Stimulated activated CD4-positive, alpha-beta T cell treated with anti-CD3 and anti-CD28 coated beads, Interleukin-1b, Interleukin-23, amount 100 ng/mL, for 1 hour (primary cell): ENCODE measurements at places on chromosomes 2 and 18.

DNA sequence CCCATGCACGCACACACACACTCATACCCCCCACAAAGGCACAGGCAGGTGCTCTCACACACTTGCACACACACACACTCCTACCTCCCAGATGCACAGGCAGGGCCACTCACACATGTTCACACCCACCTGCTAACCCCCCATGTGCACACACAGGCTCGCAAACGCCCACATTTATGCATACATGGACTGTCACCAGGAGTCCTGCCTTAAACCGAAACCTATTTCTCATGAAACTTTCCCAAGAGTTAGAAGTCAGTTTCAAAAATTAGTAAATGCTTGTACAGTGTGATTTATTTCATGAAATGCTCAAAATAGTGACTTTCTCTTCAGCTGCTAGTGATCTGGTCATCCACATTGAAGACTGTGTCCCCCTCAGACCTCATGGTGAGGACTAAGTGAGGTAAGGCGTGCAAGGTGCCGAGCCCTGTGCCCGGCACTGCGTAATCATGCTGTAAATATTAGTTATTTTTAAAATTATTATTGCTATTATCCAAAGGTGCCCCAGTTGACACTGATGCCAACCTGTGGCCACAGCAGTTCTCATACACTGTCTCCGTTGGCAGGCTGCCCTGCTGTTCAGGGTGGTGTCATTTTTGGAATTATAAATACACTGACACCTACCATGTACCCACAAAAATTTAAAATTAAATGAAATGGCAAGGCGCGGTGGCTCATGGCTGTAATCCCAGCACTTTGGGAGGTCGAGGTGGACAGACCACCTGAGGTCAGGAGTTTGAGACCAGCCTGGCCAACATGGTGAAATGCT is 12.4 kb downstream of the CNNM4 start:
- DNase-seq = no peak

- DNase-seq = no peak
Measured at GRCh38 chr2:20576598-20577115, 74.2 kb downstream of the HS1BP3 start.

GRCh38 chr2:217986256-217986961 is 16.4 kb downstream of the TNS1 start:
- DNase-seq = no peak

DNA sequence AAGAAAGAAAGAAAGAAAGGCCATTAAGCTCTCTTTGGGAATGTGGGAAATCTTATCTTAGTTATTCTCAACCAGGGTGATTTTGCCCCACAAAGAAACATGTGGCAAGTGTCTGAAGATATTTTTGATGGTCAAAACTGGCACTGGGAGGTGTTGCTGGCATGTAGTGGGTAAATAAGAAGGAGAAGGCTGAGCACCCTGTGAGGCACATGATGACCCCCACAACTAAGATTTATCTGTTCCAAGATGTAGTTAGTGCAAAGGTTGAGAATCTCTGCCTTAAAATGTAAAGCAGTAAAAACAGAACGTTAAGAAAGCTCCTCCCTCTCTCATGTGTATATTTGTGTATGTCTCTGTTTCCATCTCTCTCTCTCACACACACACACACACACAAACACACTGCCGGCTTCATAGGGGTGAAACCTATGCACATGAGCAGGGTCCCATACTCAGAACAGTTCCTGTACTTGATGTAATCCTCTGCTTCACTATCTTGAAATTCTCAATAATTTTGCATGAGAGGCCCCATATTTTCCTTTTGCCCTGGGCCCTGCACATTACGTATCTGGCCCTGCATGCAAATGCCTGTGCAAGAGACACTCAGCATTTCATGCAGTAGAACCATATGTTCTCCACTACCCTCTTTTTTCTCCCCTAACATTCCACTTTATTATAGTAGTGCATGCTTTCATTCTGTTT is 94.3 kb downstream of the MREG start:
- no peak for DNase-seq

GRCh38 chr2:43052204-43052943 is 174.0 kb downstream of the ZFP36L2 start:
- DNase-seq = no peak

GRCh38 chr2:104870100-104870975 is 16.4 kb downstream of the POU3F3 start:
- DNase-seq = no peak

DNA sequence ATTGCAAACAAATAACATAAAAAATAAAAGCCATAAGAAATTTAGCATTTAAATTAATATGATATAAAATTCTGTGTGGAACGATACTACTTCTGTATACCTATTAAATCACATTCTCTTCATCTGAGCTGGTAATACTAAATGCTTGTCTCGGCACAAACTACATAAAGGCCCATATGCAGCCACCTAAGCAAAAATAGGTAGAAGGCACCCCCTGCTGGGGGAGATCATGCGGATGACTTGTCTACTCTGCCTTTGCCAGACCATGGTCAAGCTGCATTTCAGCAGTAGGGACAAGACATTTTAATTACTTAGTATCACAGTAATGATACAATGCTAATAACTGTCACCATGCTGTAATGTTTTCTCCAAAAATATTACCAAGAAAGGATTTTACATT is 108.0 kb downstream of the CDH19 start:
- no peak for DNase-seq

DNA sequence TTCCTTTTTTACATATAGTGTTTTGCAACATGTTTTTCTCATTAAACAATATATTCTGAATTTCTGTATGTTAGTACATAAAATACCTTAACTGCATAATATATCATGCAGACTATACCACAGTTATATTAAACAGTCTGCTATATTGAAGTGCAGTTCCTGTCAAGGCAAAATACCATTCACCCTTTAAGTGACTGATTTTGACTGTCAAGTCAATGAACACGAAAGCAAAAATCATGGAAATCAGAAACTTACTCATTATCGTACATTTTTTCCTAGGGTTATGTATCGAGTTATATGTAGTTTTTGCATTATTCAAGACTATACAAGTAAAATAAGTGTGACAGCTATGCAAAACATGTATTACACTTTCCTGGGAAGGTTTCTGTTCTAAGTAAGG is 361.6 kb upstream of the MAP2 start:
- DNase-seq = no peak

DNA sequence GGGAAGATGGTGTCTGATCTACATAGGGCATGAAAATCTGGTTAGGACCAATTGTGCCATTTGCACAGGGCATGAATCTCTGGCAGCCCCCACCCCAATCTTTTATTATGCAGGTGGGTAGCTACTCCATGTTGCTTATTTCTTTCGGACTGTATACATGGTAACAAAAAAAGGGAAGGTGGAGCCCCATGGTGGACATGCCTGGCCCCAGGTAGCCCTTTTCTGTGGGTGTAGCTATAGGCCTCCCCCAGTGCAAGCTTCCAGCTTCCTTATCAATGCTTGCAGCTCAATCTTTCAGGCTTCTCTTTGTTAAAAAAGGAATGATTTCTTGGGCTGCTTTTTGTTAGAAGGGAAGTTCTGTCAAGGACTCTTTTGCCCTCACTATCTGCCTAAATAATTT is 14.3 kb upstream of the UXS1 start:
- no peak for DNase-seq

DNA sequence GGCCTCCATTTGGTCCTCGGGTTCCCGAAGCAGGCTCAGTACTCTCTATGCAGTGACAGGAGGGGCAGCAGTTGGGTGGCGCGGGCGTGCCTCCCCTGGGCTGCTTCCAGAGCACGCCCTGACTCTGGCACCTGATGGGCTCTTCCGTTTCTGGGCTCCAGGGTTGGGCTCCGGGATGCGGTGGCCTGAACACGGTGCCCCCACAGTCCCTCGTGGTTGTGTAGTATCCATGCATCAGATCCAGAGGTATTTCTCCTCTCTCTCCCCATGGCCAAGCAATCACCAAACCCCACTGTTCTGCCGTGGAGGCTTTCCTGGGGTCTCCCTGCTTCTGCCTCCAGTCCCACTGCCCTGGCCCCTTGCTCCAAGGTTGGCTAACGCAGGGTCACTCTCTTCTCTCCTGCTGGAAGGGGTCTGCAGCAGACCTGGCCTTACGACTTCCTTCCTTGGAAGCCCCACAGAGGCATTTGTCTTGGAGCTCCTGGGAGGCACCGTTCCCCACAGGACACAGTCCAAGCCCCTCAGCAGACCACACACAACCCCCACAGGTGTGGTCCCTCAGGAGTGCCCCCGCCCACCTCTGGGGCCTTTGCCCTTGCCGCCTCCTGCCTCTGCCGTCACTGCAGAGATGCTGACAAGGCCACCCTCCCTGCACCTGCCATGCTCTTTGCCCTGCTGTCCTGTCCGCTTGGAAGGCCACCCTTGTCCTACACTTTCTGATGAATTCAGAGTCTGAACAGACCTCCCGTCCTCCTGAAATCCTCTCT is 136.6 kb upstream of the ASB18 start:
- no peak for DNase-seq

GRCh38 chr2:106197878-106198277 is 3.8 kb upstream of the UXS1 start:
- DNase-seq = no peak

DNA sequence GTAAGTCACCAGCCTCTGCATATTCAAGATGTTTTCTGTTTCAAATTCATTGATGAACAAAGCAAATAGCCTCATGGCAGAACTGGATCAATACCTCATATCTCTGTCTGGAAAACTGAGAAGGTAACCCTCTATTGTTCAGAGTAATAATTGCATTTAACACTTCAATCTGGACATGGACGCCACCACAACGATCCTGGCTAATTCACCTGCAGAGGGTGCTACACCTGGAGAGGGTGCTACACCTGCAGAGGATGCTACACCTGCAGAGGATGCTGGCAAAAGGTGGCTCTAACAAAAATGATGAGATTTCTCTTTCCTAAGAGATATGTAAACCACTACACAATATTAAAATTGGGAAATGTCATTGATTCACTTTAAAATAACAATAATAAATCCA is 183.1 kb upstream of the HNRNPA3 start:
- no peak for DNase-seq

- DNase-seq = no peak
Measured at GRCh38 chr2:151882786-151883445, 54.7 kb upstream of the ARL5A start.

DNA sequence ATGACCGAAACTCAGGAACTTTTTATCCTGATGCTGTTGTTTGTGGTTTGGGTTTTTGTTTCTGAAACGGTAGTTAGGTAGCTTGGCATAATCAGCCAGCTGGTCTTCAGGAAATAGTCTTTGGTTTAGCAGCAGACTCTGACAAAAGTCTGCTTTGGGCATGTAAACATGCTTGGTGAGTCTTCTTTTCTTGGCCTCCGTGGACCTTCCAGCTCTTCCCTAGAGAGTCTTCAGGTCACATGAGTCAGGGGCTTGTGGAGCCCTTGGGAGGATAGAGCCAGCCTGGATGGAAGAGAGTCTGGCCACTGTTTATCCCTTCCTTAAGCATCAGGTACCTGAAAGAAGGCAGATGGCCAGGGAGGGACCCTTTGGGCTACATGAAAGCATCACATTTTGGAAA is 154.5 kb downstream of the MGAT5 start:
- DNase-seq = no peak

GRCh38 chr2:3604207-3604877 is 9.4 kb downstream of the COLEC11 start:
- DNase-seq = no peak

GRCh38 chr2:67917332-67918054 is 145.3 kb downstream of the C1D start:
- no peak for DNase-seq

GRCh38 chr2:112582314-112582746 is 2.1 kb upstream of the CHCHD5 start:
- DNase-seq = peak; percentile 6

GRCh38 chr2:142033393-142033792 is 97.4 kb downstream of the LRP1B start:
- DNase-seq = no peak

- no peak for DNase-seq
Measured at GRCh38 chr18:9719421-9719981, 11.4 kb downstream of the RAB31 start.

- DNase-seq = no peak
Measured at GRCh38 chr18:59265246-59265973, 7.8 kb downstream of the RAX start.

GRCh38 chr2:2050446-2050845 is 280.6 kb downstream of the MYT1L start:
- DNase-seq = no peak

DNA sequence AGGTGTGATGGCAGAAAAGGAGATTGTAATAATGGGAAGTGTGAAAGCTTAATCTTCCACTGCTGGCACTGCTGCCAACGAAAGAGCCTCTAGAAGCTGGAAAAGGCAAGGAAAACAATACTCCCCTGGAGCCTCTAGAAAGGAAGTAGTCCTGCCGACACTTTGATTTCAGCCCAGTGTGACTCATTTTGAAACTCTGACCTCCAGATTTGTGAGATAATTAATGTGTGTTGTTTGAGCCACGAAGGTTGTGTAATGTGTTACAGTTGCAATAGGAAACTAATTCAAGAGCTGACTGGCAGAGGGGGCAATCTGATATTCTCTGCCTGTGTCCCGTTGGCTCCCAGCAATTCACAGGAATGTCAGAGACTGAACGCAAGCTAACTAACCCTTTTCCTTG is 219.2 kb upstream of the UBE2E3 start:
- DNase-seq = no peak

GRCh38 chr2:137508739-137509384 is 455.4 kb upstream of the HNMT start:
- no peak for DNase-seq

- DNase-seq = no peak
Measured at GRCh38 chr2:28631514-28632206, 120.0 kb upstream of the PPP1CB start.

- DNase-seq = no peak
Measured at GRCh38 chr2:60453872-60454271, 99.6 kb downstream of the BCL11A start.

- DNase-seq = no peak
Measured at GRCh38 chr2:71045865-71046548, 22.4 kb upstream of the NAGK start.

GRCh38 chr2:120774557-120775160 is 39.0 kb downstream of the GLI2 start:
- no peak for DNase-seq

- DNase-seq = no peak
Measured at GRCh38 chr2:98467082-98467536, 22.5 kb downstream of the INPP4A start.

GRCh38 chr2:238128061-238128440 is 10.4 kb upstream of the KLHL30 start:
- DNase-seq = no peak

GRCh38 chr18:45777393-45777792 is 48.1 kb upstream of the SIGLEC15 start:
- DNase-seq = no peak

DNA sequence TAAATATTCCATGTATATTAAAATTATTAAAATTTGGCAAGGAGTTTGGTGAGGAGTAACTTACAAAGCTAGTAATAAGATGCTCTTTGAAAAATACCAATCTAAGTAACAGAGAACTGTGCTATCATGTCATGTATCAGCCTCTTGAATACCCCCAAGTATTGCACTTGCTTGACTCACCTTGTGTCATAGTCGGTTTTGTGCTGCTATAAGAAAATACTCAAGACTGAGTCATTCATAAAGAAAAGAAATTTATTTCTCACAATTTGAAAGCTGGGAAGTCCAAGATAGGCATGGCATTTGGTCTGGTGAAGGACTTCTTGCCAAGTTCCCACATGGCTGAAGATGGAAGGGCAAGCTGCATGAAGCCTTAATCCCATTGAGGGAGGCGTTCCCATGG is 179.2 kb downstream of the MEMO1 start:
- DNase-seq = no peak
